A549 treated with Mapracorat at 1 μM for 4 hours (cell line): ENCODE measurements at places on chromosomes 11 and 22. TPM values are rescaled to one million over a fixed set of nuclear protein-coding genes. Genes with fewer than 3 reads are reported as not detected.

Gene SLC1A2
- 0.18 to 0.27 TPM (median 0.21 TPM) in 3 of 5 replicates, not detected in the others for total RNA-seq

Gene TUB
- 5.0 to 6.9 TPM (median 6.4 TPM) in 5 replicates for total RNA-seq

Gene SPECC1L
- 13.6 to 17.5 TPM (median 16.3 TPM) in 5 replicates for total RNA-seq

Gene TIMP3
- 1.1 to 1.8 TPM (median 1.5 TPM) in 5 replicates for total RNA-seq

Gene ASRGL1
- total RNA-seq: 9.6 to 14.3 TPM (median 13.2 TPM) in 5 replicates

Gene C11orf87
- 0.04 TPM in 1 of 5 replicates, not detected in the others for total RNA-seq

Gene NAALAD2
- not detected in 5 replicates for total RNA-seq

Gene BDNF
- total RNA-seq: 7.6 to 9.5 TPM (median 8.0 TPM) in 5 replicates

Gene FLRT1
- 0.03 to 0.10 TPM (median 0.06 TPM) in 4 of 5 replicates, not detected in the other for total RNA-seq

Gene SPTBN2
- total RNA-seq: 8.7 to 10.7 TPM (median 9.7 TPM) in 5 replicates
